ENCODE measurements at places on chromosomes 16 and 17. TPM values are rescaled to one million over a fixed set of nuclear protein-coding genes. Genes with fewer than 3 reads are reported as not detected.

Gene RGS9
- 9.0 TPM for total RNA-seq

Gene FOXC2
- total RNA-seq, result 0.21 TPM

DNA sequence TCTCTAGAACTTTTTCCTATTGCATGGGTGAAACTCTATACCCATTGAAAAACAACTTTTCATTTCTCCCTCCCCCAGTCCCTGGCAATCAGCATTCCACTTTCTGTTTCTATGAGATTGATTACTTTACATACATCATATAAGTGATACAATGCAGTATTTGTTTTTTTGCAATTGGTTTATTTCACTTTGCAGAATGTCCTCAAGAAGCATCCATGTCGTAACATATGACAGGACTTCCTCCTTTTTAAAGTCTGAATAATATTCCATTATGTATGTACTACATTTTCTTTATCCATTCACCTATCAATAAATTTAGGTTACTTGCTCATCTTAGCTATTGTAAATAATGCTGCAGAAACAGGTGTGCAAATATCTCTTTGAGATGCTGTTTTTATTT, 8.8 kb downstream of the IL21R start:
- H3K4me3 ChIP-seq, result no peak overlapping the region
- H3K4me1 ChIP-seq, result no peaks in the 10 kb centered on the region
- H3K27ac ChIP-seq, result no peak overlapping the region
- no peaks in the 10 kb centered on the region for H3K27me3 ChIP-seq
- DNase-seq, result no peak
- H3K36me3 ChIP-seq, result no peaks in the 10 kb centered on the region

GRCh38 chr16:11757671-11758545, 15.3 kb upstream of the TXNDC11 start:
- H3K27ac ChIP-seq, result no peak overlapping the region
- H3K36me3 ChIP-seq, result no peaks in the 10 kb centered on the region
- no peaks in the 10 kb centered on the region for H3K27me3 ChIP-seq
- H3K4me3 ChIP-seq, result no peak overlapping the region
- no peaks in the 10 kb centered on the region for H3K4me1 ChIP-seq

GRCh38 chr16:87844120-87844733, 25.1 kb downstream of the SLC7A5 start:
- H3K36me3 ChIP-seq, result no peaks in the 10 kb centered on the region
- H3K27me3 ChIP-seq, result no peaks in the 10 kb centered on the region
- H3K4me1 ChIP-seq, result no peaks in the 10 kb centered on the region
- no peak for DNase-seq

DNA sequence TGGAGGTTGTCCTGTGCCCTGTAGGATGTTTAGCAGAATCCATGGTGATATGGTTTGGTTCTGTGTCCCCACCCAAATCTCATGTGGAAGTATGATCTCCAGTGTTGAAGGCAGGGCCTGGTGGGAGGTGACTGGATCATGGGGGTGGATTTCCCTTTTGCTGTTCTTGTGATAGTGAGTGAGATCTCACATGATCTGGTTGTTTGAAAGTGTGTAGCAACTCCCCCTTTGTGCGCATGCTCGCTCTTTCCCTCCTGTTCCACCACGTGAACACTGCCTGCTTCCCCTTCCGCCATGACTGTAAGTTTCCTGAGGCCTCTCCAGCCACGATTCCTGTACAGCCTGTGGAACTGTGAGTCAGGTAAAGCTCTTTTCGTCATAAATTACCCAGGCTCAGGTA, 61.9 kb downstream of the ARHGAP17 start:
- no peaks in the 10 kb centered on the region for H3K27me3 ChIP-seq
- no peak overlapping the region for H3K4me3 ChIP-seq
- no peak overlapping the region for H3K27ac ChIP-seq
- no peaks in the 10 kb centered on the region for H3K4me1 ChIP-seq
- H3K36me3 ChIP-seq, result no peaks in the 10 kb centered on the region
- DNase-seq, result no peak

DNA sequence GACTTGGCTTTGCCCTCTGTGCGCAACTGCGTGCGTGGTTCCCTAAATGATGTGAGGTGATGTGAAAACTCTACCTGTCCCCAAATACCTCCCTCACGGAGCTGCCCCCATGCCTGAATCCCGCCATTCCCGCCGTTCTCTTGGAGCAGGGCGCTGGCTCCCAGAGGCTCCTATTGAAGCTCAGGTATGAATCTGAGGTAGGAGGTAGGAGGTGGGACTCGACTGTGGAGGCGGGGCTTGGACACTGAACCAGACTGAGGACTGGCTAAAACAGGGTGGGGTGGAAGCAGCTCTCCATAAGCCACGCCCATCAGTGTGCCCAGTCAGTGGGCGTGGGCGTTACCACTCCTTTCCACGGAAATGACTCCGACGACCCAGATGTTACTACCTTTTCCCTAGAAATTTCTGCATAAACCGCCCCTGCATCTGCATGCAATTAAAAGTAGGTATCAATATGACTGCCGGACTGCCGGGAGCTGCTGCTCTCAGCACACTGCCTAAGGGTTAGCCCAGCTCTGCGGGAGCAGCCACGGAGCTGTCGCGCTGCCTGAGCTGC, 41.0 kb downstream of the FOXL1 start:
- H3K36me3 ChIP-seq, result no peaks in the 10 kb centered on the region
- DNase-seq, result no peak
- H3K4me3 ChIP-seq, result no peak overlapping the region
- H3K27ac ChIP-seq, result no peak overlapping the region
- no peaks in the 10 kb centered on the region for H3K4me1 ChIP-seq

- no peak for DNase-seq
- peaks cover 16% of the 10 kb centered on the region for H3K4me1 ChIP-seq
Measured at GRCh38 chr17:7279448-7279847, 2.1 kb upstream of the SLC2A4 start.

DNA sequence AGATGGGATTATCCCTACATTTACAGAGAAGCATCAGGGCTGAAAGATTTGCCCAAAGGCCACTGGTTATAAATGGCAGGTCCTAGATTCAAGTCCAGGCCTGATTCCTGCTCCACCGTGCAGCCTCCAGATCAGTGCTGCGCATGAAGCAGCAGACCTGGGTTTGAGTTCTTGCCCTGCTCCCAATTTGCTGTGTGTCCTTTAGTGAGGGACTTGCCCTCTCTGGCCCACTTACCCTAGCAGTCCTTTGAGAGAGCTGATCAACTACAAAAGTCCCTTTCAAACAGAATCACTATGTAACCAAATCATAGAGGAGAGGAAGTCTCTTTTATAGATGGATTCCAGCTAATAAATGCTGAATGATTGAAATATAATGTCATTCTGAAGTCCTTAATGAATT, 200.4 kb downstream of the RAB11FIP4 start:
- no peak overlapping the region for H3K4me3 ChIP-seq
- H3K27me3 ChIP-seq, result no peaks in the 10 kb centered on the region
- H3K4me1 ChIP-seq, result peaks cover 10% of the 10 kb centered on the region

- no peaks in the 10 kb centered on the region for H3K4me1 ChIP-seq
- H3K27me3 ChIP-seq, result no peaks in the 10 kb centered on the region
- no peak for DNase-seq
- no peak overlapping the region for H3K27ac ChIP-seq
- no peaks in the 10 kb centered on the region for H3K36me3 ChIP-seq
Measured at GRCh38 chr17:82901356-82901755, 61.5 kb upstream of the ZNF750 start.

DNA sequence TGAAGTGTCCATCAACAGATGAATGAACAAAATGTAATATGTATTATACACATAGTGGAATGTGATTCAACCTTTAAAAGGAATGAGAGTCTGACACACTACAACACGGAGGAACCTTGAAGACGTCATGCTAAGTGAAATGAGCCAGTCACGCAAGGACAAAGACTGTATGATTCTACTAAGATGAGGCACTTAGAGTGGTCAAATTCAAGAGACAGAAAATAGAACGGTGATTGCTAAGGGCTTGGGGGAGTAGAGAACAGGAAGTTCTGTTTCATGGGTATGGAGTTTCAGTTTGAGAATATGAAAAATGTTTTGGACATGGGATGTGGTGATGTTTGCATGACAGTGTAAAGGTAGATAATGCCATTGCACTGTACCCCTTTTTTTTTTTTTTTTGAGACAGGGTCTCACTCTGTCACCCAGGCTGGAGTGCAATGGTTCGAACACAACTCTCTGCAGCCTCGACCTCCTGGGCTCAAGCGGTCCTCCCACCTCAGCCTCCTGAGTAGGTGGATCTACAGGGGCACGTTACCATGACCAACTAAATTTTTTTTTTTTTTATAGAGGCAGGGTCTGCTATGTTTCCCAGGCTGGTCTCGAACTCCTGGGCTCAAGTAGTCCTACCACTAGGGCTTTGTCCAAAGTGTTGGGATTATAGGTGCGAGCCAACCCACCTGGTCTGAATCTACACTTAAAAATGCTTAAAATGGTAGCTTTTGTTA, 2.9 kb upstream of the CCDC102A start:
- H3K4me3 ChIP-seq, result no peak overlapping the region
- no peak for DNase-seq
- H3K36me3 ChIP-seq, result no peaks in the 10 kb centered on the region
- no peaks in the 10 kb centered on the region for H3K27me3 ChIP-seq
- no peaks in the 10 kb centered on the region for H3K4me1 ChIP-seq
- no peak overlapping the region for H3K27ac ChIP-seq

GRCh38 chr17:49845321-49845720, 2.5 kb downstream of the TAC4 start:
- no peak overlapping the region for H3K4me3 ChIP-seq
- no peak for DNase-seq
- H3K27ac ChIP-seq, result no peak overlapping the region
- H3K4me1 ChIP-seq, result no peaks in the 10 kb centered on the region

GRCh38 chr16:62814891-62815290, 778.7 kb upstream of the CDH8 start:
- H3K36me3 ChIP-seq, result no peaks in the 10 kb centered on the region
- DNase-seq, result no peak
- no peak overlapping the region for H3K27ac ChIP-seq
- H3K4me3 ChIP-seq, result no peak overlapping the region
- H3K4me1 ChIP-seq, result no peaks in the 10 kb centered on the region
- H3K27me3 ChIP-seq, result no peaks in the 10 kb centered on the region
